ENCODE measurements at places on chromosomes 12 and 14.
A peak's percentile ranks its signal among the peaks of the same experiment; 100 is the strongest.

DNA sequence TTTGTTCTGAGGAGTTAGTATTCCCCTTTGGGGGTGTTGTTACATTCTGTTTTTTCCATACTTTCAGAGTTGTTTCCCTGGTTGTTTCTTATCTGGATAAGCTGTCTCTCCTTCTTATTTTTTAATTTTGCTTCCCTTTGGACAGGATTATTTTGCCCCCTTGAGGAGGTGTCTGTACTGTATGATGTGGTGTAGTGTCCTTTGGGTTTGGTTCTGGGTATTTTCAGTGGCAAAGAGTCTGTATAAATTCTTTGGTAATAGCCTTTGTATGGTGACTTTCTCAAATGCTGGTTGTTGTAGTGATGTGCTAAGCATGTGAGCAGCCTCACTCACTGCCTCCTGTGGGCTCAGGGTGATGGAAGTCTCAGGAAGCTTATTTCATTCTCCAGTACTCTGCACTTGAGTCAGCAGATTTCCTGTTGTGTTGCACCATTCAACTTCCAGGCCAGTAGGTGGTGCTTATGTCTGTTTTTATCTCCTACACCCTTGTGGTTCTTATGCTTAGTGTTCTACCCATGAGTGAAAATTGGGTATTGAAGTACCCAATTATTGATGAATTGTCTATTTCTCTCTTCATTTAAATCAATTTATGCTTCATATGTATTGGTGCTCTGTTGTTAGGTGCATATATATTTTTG is 103.3 kb upstream of the PMCH start:
- no peak for DNase-seq

DNA sequence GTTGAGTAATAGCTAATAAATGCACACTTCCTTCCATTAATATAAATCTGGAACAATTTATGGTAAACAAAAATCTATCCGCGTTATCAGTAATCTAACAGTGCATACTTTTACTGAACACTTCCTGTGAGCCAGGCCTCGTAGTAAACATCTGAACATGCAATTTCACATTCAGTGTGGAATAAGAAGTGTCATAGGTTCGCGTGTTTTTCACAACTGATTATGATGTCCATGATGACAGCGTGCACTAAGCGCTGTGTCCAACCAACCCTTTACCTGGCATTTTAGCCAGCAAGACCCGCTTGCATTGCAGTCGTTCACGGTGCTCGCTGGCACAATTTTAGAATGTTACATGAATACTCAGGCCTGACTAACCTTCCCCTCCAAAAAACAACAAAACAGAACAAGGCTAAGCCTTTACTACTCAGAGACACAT is 2.1 kb downstream of the PNMA1 start:
- no peak for DNase-seq

- DNase-seq = no peak
These were observed 173.0 kb upstream of the DAAM1 start for GRCh38 chr14:59015482-59015881.

DNA sequence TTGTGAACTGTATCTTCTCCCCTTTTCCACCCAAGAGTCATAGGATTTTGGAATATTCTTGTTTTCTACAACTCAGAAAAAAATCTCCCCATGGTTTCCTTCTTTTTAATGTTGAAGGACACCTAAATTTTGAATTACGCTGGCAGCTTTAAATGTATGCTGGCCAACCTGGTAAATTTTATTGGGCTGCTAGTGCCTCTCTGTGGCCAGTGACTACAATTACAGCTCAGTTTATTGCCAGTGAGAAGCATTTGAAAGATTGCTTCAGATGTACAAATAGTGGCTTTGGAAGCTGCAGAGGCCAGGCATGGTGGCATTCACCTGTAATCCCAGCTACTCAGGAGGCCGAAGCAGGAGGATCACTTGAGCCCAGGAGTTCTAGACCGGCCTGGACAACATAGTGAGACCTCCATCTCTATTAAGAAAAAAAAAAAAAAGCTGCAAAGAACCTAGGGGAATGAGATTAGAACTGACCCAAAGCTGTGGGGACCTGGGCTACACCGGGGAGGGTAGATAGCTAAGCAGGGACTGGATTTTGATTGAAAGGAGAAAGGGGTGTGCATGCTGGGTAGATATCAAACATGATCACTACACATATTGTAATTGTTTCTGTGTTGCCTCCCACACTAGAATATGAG is 7.6 kb upstream of the RAB21 start:
- peak; percentile 64 for DNase-seq

- DNase-seq = no peak
These were observed 91.2 kb downstream of the WNK1 start for GRCh38 chr12:843609-844008.

- no peak for DNase-seq
These were observed 6.7 kb upstream of the CHGA start for GRCh38 chr14:92916201-92916600.

- no peak for DNase-seq
These were observed 868 bp downstream of the COX8C start for GRCh38 chr14:93347850-93348249.

DNA sequence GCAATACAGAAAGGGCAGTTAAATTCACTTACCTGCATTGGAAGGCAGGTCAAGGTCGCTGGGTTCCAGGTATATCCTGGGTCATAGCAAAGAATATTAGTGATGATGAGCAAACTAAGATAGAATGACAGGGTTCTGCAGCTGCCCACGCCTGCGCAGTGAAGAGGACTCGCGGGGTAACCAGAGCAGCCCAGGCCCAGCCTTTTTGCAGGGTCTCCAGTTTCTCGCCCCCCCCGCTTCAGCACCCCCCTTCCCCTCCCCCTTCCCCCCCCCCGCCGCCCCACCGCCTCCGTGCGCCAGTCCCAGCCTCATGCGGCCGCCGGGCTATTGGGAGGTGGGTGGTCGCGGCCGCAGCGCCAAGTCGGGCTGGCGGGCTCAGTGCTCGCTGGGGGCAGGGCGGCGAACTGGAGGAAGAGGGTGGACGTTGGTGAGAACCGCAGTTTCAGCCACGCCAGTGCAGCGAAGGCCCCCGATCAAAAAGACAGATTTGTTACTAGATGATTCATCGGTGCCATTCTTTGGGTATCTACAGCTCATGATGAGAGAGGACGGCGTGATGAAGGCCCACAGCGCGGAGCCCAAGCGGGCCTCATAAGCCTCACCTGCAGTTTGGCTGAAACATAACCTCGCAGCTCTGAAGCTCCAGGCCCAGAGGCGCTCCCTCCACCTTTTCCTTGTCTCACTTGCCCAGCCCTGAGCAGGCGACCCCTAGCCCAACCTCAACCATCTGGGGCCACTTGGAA is 20.2 kb downstream of the SLC2A3 start:
- DNase-seq = peak; percentile 18

DNA sequence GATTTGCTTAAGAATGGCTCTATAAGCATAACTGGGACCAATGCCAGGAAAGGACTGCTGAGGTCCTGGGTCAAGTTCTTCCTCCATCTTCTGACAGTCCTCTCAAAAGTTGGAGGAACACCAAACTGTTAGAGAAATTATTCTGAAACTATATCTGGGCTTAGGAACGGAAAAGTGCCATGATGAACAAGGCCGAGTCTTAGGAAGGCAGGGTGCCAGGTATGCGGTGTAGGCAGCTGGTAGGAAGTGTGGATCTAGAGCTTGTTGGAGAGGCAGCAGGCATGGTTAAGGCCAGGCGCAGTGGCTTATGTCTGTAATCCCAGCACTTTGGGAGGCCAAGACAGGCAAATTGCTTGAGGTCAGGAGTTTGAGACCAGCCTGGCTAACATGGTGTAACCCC is 7.7 kb downstream of the GNPTAB start:
- DNase-seq = no peak

DNA sequence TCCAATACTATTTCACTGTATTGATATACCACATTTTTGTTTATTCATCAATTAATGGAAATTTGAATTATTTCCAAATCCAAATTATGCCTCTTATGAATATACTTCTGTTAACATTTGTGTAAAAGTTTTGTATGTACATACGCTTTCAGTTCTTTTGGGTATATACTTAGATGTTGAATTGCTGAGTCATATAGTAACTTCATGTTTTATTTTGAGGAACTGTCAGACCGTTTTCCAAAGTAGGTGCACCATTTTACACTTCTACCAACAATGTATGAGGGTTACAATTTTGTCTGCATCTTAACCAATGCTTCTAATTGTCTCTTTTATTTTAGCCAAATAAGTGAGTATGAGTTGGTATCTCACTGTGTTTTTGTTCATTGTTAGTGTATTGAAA is 10.2 kb upstream of the CCER1 start:
- DNase-seq = no peak

- no peak for DNase-seq
These were observed 5.9 kb downstream of the GSG1 start for GRCh38 chr12:13097491-13098011.

- DNase-seq = no peak
These were observed 46.2 kb downstream of the RPH3A start for GRCh38 chr12:112837629-112838197.

DNA sequence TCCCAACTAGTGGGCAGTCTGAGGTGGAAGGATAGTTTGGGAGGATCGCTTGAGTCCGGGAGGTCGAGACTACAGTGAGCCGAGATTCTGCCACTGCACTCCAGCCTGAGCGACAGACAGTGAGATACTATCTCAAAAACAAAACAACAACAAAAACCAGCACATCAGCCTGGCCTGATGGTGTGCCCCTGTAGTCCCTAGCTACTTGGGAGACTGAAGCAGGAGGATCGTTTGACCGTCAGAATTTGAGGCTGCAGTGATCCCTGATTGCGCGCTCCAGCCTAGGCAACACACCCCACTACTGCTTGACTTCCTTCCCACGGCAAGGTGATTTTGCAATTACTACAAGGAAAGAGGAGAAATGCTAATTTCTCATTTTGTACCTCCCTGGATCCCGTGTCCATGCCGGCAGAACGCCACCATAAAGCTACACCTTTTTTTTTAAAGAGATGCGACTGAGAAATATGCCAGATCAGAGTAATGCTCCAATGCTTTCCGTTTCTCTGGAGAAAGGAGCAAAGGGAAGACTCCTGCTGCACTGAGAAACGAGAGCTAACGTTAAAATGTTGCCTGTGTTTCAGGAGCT is 672 bp upstream of the SCFD1 start:
- peak; percentile 25 for DNase-seq

DNA sequence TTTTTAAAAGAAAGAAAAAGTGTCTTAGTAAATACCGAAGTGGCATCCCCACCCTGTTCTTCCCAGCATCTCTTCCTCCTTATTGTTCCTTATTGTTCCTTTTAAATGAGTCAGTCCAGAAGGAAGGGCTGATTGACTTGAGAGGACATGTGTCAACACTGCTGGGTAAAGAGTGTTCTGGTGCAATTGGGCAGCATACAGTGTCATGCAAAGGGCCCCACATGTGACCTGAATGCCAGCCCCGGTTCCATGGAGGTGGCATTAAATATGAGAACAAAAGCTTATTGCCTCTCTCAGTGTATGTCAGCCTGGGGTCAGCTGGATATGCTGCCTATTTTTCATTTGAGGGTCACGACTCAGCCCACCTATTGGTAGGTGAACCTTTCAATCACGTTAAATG is 58.9 kb upstream of the RIC8B start:
- no peak for DNase-seq

GRCh38 chr12:92674500-92674899 is 28.3 kb upstream of the PLEKHG7 start:
- DNase-seq = no peak

GRCh38 chr12:70543444-70543843 is 93.8 kb downstream of the PTPRB start:
- DNase-seq = peak; percentile 82

GRCh38 chr12:92462527-92462926 is 240.3 kb upstream of the PLEKHG7 start:
- no peak for DNase-seq

GRCh38 chr14:38297681-38298080 is 41.8 kb upstream of the CLEC14A start:
- no peak for DNase-seq

GRCh38 chr12:11563785-11564739 is 85.4 kb upstream of the ETV6 start:
- no peak for DNase-seq

GRCh38 chr12:105116969-105117368 is 9.4 kb downstream of the WASHC4 start:
- no peak for DNase-seq

GRCh38 chr14:89391123-89391522 is 25.9 kb downstream of the FOXN3 start:
- no peak for DNase-seq

DNA sequence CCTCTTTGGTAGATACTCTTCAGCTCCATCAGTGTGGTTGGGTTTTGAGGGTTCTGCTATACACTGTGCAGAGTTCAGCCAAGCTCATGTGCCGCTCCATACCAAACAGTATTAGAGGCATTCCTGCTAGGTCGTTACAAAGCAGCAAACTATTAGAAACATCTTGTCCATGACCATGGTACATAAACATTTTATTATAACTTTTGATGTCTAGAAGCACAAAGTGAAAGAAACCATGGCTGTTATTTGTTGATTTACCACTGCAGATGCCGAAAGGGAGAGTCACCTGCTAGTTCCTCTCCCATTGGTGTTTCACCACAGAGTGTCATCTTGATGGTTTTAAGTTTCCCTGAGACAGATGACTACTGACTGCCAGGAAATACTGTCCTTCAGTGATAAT is 242.0 kb downstream of the ADAMTS20 start:
- peak; percentile 16 for DNase-seq

DNA sequence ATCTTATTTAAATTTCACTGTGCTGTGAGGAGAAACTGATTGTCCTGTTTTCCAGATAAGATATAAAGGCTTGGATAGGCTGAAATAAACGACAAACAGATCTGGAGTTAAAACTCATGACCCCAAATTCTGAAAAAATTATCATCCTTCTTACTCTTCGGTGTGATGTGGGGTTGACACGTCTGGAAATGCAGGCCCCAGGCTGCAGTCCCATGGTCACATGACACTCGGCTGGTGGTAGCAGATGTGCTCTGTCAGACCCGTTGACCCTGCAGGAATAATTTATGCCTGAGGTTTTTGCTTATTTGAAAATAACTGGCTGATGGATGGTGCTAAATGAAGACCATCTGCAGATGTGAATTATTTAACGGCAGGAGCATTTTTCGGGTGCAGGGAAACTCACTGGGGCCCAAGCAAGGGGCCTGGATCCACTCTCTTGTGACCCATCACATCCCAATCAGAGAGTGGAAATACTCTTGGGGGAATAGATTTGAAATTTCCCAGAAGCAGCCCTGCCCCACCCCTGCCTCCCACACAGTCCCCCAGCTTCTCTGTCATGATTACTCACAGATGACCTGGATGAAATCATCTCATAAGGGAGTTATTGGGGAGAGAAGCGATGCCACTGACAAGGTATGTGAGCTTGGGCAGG is 47.7 kb upstream of the CMKLR1 start:
- DNase-seq = no peak

DNA sequence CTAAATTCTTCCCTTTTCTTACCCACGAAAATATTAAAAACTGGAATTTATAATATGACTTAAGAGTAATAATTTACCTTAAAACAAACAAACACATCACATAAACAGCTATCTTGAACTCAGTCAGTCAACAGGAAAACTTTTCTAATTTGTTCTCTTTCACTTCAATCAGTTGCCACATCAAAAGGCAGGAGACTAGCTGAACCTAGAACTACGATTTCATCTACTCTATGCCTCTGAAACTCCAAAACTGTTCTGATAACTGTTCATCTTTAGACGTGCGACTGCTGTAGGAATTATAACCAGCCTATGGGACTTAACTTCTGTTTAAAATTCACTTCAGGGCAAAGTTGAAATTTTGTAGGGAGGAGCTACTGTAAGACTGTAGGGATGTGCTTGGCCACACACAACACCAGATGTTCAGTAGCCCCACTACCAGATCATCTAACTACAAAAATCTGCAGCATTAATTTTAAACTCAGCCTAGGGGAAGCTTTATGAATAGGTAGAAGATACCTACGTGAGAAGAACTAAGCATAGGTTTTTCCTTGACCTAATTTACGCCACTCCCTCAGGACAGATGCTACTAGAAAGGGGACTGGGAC is 7.6 kb upstream of the RAD51AP1 start:
- no peak for DNase-seq

- DNase-seq = no peak
These were observed 57.9 kb downstream of the PPP2R5C start for GRCh38 chr14:101819251-101819990.

Data from AG20443 (cell line).